ENCODE measurements at places on chromosomes 1 and 21.

DNA sequence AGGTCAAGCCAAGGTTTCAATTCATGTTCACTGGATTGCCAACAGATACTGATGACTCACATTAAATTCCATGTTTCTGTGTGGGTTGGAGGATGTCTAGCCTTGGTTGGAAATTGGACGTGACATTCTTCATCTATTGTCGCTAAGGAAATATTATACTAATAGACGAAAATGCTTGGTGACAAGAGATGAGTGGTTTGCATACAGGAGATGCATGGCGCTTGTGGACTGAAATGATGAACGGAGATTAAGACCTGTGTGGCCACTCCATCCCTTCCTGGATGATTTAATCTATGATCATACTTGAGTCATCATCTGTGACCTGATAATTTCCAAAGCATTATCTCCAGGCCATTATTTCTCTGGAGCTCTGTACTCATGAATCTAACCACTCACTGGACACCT lies 97.0 kb upstream of the CD34 start:
- no peak for DNase-seq

DNA sequence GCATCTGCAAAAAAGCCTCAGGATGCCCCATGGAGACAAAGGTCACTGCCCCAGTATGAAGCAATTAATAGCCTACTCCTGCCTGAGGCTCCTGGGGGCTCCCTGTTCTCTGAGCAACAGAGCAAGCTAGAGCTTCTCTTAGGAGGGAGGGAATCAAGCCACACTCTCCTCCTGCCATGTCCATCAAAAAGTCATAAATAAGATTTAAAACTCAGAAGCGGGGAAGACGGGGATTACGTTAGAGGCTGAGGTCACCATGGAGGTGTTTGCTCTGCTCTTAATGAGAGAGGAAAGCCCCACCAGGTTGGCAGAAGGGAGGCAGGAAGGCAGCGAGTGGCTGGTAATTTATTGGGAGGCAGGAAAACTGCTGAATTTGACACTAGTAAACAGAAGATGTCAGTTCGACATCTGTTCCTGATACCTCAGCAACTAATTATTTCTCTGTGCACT lies 98.4 kb upstream of the TNR start:
- DNase-seq: no peak

- DNase-seq: peak; percentile 10
Observed at GRCh38 chr1:230103306-230104173, 36.5 kb downstream of the GALNT2 start.

DNA sequence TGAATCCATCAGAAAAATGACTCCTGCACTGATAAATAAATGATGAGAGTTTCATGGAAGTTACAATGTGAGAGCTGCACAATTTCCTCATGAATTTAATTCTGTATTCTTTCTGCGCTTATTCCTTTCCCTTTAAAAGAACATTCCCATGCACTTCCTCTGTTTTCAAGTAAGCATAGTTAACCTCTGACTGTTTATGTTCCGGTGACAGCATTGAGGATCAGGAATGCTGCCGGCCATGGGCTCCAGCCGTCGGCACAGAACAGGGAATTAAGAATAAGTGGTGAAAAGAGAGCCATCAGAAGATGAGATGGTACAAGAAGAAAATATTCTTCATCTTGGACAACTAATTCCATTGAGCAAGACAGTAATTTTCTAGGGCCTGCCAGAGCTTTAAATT lies 65.3 kb downstream of the SUSD4 start:
- no peak for DNase-seq

- DNase-seq: no peak
Observed at GRCh38 chr1:35863881-35864625, 19.0 kb upstream of the AGO1 start.

GRCh38 chr1:104406728-104407127 lies 657.0 kb downstream of the AMY1C start:
- no peak for DNase-seq

GRCh38 chr1:70941563-70941962 lies 106.1 kb downstream of the PTGER3 start:
- DNase-seq: no peak

GRCh38 chr1:44817771-44818495 lies 9.6 kb downstream of the BTBD19 start:
- no peak for DNase-seq

- no peak for DNase-seq
Observed at GRCh38 chr1:31624309-31624708, 6.8 kb downstream of the HCRTR1 start.

DNA sequence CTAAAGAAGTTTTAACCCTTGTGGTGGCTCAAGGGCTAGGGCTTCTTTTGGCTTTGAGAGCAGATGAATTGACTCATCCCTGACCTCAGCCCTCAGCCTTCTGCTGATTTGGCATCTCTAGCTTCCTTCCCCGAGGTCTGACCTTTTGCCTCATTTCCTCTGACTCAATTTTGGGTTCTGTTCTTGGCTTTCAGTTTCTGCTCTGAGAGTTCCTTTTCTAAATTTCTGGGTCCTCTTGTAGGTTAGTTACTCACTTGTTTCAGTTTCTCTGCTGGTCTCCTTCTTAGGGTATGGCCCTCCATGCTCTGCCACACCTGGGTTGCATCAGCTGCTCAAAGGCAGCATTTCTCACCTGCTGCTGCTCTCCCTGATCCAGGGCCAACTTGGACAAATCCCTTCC lies 19.4 kb downstream of the PDE4B start:
- DNase-seq: peak; percentile 56

DNA sequence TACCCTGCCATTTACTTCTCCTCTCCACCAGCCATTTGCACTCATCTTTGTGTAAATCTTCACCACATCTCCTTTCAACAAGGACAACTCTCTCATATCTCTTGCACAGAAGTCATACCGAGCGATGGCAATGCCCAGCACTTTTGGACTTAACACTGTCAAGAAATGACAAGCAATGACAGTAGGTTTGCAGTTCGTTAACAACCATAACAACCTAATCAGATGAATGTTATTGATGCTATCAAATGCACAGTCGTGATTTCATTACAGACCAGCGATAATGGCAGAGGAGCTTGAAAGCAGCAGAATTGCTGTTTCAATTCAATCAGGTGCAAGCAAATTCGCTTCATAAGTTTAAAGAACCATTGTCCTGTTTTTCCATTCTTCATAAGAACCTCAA lies 390.9 kb downstream of the VAV3 start:
- DNase-seq: no peak

DNA sequence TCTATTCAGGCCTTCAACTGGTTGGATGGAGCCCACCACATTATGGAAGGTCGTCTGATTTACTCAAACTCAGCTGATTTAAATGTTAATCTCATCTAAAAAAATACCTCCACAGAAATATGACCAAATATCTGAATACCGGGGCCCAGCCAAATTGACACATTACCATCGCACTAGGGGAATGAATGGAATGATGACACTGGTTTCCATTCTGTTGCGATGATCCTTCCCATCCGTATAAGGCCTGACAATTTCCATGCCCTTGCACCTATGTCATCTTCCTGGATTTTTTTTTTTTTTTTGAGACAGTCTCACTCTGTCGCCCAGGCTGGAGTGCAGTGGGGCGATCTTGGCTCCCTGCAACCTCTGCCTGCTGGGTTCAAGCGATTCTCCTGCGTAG lies 397.5 kb downstream of the KIF26B start:
- DNase-seq: no peak

- no peak for DNase-seq
Observed at GRCh38 chr1:38791164-38791515, 68.4 kb downstream of the RRAGC start.

DNA sequence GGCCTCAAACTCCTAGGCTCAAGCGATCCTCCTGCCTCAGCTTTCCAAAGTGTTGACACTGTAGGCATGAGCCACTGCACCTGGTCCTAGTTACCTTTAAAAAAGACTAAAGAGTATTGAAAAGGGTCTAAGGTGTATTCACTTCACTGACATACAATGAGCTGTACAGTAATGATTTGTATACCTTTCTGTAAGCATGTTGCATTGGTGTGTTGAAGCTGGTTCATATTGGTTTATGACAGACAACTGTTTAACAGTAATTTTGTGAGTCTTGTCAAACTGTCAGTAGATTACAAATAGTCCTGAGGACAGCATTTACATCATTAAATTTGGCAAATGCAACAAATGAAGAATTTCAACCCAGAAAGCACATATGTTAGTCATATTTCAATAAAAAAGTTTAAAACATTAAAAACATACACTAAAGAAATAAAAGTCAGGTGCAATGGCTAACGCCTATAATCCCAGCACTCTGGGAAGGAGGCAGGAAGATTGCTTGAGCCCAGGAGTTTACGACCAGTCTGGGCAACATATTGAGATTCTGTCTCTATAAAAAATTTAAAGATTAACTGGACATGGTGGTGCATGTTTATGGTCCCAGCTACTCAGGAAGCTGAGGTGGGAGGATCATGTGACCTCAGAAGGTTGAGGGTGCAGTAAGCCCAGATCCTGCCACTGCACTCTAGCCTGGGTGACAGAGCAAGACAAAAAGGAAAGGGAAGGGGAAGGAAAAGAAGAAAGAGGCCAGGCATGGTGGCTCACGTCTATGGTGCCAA lies 88.3 kb upstream of the HP1BP3 start:
- DNase-seq: no peak

DNA sequence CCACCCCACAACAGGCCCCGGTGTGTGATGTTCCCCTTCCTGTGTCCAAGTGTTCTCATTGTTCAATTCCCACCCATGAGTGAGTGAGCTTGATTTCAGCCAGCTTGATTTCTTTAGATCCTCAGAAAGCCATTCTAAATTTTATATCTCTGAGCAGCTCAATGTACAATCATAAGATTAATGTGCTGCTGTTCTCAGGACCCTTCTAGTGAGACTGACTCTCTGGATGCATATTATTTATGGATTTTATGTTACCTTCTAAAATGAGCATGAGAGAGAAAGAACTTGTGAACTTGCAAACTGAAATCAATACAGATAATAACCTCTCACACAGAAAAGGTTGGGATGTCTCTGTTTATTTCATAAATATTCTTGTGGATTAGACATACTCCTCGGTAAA lies 1133.5 kb upstream of the TMPRSS15 start:
- DNase-seq: no peak

DNA sequence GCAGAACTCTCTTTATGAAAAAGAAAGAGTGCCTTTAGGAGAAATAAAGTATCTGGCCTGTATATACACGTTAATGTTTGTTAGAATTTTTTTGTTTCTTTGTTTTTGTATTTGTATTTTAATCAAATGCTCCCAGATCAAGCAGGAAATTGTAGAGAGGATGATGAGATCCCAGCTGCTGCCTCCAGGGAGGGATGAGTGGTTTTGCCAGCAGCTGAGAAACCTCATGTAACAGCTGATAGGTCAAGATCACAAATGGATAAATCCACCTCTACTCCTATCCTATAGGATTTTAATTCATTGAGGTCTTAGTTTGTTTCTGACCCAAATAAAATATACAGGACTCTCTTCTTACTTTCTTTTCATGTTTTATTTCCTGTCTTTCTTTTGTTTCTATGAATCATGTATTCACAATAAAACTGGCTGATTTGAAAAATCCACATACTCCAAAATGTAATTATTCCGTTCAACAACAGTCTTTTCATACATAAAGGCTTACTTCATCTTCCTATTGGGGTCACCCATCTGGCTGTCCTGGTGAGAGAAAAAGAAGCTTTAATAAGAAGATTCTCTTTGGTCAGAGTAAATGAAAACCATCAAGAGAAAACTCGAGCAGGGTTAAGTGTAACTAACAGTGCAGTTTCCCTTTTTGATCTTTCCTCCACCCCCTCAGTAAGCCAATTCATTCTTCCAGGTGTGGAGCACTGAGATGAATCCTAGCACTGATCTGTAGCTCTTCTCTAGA lies 129.3 kb upstream of the PLPPR5 start:
- DNase-seq: no peak

GRCh38 chr1:41495210-41495948 lies 10.9 kb upstream of the EDN2 start:
- no peak for DNase-seq

DNA sequence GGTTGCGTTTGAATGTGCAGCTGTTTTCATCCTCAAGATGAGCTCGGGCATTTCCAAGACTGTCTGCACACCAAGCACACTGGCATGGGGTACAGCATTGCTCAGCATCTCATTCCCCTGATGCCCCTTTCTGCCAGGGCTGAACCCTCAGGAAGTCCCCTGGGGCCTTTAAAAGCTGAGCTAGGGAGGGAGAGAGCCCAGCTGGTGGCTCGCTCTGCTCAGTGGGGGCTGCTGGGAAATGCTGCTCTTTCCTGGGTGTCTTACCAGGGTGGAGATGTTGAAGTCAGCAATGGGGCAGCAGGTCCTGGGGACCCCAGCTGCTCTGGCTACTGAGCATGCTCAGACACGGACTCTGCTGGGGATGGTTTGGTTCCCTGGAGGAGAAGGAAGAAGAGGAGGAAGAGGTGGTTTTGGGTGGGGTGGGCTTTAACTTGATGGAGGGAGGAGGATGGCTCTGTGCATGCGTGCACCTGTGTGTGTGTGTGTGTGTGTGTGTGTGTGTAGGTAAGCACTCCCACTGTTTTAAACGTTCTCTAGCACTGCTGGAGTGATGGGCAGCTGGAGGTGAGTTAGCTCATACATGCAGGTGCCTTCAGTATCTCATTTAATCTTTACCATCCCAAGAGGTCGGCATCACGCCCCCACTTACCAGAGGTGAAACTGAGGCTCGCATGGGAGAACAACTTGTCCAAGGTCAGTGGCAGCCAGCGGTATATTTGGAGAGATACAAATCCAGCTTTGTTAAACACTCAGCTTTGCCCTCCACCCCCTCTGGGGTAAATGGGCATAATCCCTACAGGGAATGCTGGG lies 40.9 kb downstream of the ACTL8 start:
- no peak for DNase-seq

DNA sequence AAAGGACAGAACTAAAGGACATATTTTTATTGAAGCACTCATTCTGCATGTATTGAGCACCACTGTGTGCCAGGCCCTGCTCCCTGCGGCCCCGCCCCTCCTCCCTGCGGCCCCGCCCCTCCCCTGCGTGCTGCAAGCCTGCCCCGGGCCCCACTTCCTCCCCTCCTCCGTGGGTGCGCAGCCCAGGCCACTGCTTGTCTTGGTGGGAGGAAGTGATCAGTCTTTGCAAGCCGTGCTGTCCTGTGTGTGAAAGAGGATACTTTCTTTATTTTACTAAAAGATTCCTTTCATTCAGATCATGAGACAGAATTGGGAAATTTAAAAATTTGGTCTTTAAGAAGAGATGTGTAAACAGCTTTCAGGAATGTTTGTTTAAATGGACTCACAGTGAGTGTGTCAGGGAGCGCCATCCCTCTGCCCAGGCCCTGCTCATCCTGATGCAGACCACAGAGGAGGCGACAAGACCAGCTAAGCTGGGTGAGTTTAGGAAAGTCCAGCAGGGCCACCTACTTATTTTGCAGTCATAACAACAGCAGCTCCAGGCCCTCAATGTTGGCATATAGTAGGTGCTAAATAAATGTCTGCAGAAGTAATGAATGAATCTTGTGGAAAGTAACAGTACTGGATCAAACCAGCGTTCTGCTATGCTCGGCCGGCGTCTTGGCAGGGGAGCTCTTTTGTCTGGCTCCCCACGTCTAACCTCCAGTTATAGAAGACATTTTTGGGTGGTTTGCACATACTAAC lies 88.3 kb upstream of the SELENON start:
- peak; percentile 49 for DNase-seq

All from stimulated activated CD8-positive, alpha-beta memory T cell treated with anti-CD3 and anti-CD28 coated beads, Interleukin-15, amount 100 ng/mL, for 48 hours (primary cell).